ENCODE measurements at places on chromosomes 2 and 18.
A peak's percentile ranks its signal among the peaks of the same experiment; 100 is the strongest.

DNA sequence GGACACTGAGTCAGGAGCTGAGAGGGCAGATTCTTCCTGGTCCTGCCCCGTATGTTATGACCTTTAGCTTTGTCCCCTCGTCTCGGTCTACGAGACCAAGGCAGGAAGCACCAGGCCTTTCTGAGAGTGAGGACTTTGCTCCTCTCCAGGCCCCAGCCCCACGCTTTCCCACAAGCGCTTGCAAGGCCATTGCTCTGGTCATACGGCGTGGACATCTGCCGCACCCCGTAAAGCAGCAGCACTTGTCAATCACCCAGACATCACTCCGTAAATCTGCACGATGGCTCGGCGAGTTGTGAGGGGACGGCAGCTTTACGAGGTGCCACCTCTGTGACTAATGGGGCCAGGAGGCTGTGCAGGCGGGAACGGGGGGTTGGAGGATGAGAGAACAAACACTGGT is 100.8 kb upstream of the TWIST2 start:
- DNase-seq, result no peak

DNA sequence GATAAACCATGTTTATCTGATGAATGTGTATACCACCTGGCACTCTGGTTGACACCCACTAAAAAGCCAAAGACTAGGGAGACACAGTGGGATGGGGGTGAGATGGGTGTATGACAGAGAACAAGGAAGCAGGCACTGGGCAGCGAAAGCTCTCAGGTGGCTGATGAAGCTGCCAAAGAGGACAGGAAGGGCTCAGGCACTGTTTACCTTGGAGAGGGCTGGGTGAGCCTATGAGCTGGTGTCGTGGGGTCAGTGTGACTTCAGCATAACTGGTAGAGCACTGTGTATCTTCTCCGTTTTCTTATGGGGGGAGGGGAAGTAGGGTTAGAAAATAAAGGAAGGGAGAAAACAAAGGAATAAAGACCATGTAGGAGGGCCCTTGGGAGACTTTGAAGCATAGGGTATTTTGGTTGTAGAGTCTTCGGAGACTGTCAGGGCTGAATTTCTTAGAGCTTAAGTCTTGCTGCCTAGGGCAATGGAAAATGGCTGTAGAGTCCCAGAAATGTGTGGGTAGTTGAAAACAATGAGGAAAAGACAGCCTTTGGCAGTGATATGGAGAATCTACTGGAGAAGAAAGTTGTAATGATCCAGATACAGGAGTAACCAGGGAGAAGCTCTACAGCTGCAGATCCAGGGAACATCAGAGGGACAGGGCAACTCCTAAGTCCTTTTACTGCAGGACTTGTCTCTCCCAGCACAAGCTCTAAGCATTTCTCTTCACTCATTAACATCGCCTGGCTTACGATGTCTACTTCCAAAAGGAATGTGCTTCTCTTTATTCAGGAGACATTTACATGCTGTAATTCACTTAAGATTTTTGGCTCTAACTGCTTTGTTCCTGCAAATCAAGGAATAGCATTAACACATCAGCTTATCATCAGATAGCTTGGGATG is 120.0 kb downstream of the AQP4 start:
- DNase-seq, result no peak

GRCh38 chr2:196804381-196804780 is 4.8 kb downstream of the C2orf66 start:
- DNase-seq, result peak; percentile 41

- no peak for DNase-seq
Observed at GRCh38 chr2:235277485-235277884, 216.4 kb upstream of the AGAP1 start.

GRCh38 chr2:237480556-237480955 is 6.5 kb upstream of the MLPH start:
- no peak for DNase-seq

DNA sequence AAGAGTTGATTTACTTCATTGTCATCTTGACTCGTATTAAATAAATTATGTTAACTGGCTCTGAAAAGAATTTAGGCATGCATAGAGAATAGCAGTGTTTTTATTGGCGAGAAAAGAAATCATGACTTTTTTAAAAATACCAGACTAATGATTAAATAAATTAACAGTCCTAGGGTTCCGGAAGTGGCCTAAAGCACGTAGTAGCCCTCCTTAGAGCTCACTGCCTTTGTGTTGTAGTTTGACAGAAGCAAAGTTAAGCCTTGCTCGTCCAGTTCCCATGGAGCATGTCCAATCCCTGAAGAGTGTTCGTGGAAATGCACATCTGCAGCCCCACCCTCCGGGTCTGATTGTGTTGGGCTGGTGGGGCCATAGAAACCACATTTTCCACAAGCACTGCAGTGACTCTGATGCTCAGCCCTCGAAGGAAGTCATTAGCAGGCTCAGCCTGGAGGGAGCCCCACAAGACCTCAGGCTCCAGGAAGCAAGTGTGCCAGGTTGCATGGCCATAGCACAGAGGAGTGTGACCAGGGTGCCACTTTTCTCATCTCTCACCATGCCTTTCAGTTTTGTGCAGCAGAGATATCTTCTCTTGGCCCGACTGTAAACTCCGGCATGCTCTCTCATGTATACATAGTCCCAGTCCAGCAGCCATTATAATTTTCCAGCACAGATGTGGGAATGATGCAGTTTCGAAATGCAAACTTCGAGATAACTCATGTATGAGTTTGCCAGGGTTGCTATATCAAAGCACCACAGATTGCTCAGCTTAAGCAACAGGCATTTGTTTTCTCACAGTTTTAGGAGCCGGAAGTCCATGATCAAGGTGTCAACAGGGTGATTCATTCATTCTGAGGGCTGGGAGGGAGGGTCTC is 188.6 kb upstream of the SH3BP4 start:
- peak; percentile 32 for DNase-seq

GRCh38 chr2:170965446-170966225 is 36.6 kb downstream of the GORASP2 start:
- DNase-seq, result no peak

DNA sequence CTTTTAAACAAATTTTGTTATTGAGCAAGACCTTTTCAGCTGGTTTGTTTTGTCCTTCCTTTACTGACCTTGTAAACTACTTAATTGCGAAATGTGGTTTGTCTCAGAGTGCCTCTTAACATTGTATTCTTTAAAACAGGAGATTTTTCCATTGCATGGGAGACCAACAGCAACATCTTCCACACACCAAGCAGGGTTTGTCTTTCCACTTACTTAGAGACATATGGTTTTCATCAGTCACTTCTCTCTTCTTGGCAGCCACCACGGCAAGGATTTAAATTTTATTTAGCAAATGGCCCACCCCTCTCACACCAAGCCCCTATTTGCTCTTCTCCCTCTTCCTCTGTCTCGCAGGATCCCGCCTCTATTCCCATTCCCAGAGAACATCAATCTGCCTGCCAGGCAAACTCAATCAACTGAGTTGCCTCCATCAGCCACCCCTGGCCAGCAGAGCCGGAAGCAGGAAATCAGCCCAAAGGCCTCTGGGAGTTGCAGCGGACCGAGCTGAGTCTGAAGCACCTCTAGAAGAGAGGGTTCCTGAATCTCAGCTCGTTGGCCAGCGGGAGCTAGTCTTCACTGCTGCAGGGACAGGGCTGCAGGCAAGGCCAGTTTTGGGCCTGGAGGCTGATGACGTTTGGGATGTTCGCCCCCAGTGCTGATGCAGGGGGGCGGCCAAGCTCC is 11.3 kb upstream of the CIB4 start:
- DNase-seq, result no peak

DNA sequence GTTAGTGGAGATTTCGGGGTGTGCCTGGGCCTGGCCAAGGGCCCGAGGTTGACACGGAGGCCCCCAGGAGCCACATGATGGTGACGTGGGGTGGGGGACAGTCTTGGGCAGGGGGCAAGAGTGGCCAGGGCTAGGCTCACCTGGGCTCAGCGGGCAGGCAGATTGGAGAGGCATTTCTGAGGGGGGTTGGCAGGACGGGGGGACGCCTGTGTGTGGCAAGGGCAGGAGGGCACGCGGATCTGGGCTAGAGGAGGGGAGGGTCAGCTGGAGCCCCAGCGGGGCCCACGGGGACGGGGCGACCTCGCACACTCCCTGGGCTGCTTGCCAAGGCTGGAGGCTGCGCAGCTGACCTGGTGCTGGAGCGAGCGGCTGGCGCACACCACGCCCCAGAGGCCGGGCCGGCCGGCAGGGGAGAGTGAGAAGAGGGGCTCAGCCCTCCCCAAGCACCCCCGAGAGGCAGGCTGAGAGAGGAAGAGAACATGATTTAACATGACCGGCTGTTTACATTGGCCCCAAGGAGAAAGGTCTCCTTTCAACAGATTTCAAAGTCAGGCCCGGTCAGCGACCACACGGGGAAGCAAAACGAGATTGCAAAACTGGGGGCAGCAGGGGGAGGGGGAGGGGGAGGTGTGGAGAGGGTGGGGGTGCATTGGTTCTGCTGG is 38.0 kb upstream of the SNED1 start:
- DNase-seq, result no peak

DNA sequence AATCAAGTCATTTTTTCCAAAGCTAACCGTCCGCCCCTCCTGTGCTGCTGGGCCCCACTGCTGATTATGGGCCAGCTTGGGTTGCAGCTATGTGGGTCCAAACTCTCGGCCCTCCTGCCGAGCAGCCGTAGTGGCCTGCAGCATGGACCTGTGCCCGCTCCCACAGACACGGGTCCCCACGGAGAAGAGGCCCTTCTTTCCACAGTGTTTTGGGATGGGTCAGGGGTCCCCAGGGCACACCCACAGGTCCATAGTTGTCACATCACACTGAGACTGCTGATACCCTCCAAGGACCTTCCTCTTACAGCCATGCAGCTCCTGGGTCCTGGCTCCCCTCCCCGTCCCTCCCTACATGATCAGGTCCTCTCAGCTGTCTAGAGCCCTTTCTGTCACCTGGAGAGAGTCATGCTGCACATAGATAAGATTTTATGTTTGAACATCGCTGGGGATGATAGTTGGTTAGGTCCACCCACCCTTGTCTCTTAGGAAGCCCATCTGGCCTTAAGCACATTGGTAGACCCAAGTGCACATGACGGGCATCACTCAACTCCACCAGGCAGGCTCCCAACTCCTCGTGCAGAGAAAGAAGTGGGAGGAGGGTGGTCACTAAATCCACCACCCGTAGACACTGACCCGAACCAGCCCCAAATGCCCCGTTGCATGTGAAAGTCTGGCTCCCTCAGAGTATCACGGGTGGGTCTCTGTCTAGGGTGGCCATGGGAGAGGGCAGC is 17.5 kb downstream of the GPR55 start:
- DNase-seq, result no peak

- no peak for DNase-seq
Observed at GRCh38 chr2:46520130-46520711, 40.9 kb downstream of the TMEM247 start.

Data from ELR (cell line).